Sigmoid colon (tissue), 7 donors: ENCODE measurements at places on chromosomes 11 and 22. TPM values are rescaled to one million over a fixed set of nuclear protein-coding genes. Genes with fewer than 3 reads are reported as not detected.

Gene GGT5
- 22.5 TPM for total RNA-seq

Gene KCNQ1OT1
- 0.99 TPM for total RNA-seq

Gene CNIH2
- total RNA-seq = not detected

Gene MUC5AC
- not detected for total RNA-seq

Gene C11orf42
- total RNA-seq = not detected

Gene C11orf97
- not detected for total RNA-seq

Gene GAS2L1
- 14.0 TPM for total RNA-seq

GRCh38 chr11:44349328-44349727 is 39.4 kb upstream of the ALX4 start:
- peaks cover 3% of the 10 kb centered on the region for H3K27me3 ChIP-seq
- no peaks in the 10 kb centered on the region for H3K4me1 ChIP-seq
- H3K36me3 ChIP-seq = no peaks in the 10 kb centered on the region
- no peak overlapping the region for H3K27ac ChIP-seq

GRCh38 chr22:22830957-22831688 is 56.5 kb upstream of the IGLL5 start:
- no peak overlapping the region for H3K4me3 ChIP-seq
- H3K27ac ChIP-seq = no peak overlapping the region
- DNase-seq = no peak
- H3K27me3 ChIP-seq = no peaks in the 10 kb centered on the region
- no peaks in the 10 kb centered on the region for H3K4me1 ChIP-seq
- H3K36me3 ChIP-seq = no peaks in the 10 kb centered on the region

- no peak overlapping the region for H3K4me3 ChIP-seq
- peak; percentile 86 for DNase-seq
- H3K27me3 ChIP-seq = no peaks in the 10 kb centered on the region
- no peaks in the 10 kb centered on the region for H3K36me3 ChIP-seq
These were observed 14.4 kb upstream of the LRP5 start for GRCh38 chr11:68297812-68298658.

GRCh38 chr11:31956310-31956709 is 134.6 kb upstream of the RCN1 start:
- H3K27ac ChIP-seq = no peak overlapping the region
- no peak overlapping the region for H3K4me3 ChIP-seq
- no peak for DNase-seq
- no peaks in the 10 kb centered on the region for H3K27me3 ChIP-seq
- H3K4me1 ChIP-seq = no peaks in the 10 kb centered on the region

DNA sequence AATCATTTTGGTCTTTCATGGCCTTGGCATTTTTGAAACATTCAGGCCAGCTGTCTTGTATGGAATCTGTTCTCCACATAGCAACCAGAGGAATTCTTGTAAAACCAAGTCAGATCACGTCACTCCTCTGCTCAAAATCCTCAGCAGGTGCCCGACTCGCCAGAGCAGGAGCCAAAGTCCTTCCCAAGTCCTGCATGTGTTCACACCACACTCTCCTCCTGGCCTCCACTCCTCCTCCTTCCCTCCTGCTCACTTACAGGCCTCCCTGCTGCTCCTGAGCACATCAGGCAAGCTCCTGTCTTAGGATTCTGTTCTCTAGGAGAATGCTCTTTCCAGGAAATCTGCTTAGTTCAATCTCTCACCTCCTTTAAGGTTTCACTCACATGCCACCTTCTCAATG is 6.9 kb upstream of the PSMC3 start:
- H3K36me3 ChIP-seq = no peaks in the 10 kb centered on the region
- H3K27me3 ChIP-seq = no peaks in the 10 kb centered on the region
- no peak overlapping the region for H3K4me3 ChIP-seq
- no peak for DNase-seq
- no peak overlapping the region for H3K27ac ChIP-seq
- H3K4me1 ChIP-seq = peaks cover 16% of the 10 kb centered on the region

DNA sequence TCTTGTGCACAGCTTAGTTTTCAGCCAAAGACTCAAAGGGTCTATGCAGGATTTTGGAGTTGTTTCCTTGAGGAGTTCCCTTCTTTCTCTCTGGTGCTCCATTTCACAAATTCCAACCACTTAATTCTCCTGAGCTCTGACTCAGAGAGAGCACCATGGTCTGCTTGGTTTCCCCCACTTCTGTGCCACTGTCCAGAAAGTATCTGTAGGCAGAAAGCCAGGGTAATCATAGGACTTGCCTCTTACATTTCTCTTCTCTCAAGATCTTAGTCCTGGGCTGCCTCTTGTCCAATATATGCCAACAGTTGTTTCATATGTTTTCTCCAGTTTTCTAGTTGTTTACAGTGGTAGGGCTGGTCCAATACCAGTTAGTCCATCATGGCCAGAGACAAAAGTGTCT is 6.4 kb upstream of the MRGPRD start:
- H3K4me3 ChIP-seq = no peak overlapping the region
- H3K36me3 ChIP-seq = no peaks in the 10 kb centered on the region
- no peaks in the 10 kb centered on the region for H3K27me3 ChIP-seq
- H3K27ac ChIP-seq = no peak overlapping the region
- H3K4me1 ChIP-seq = no peaks in the 10 kb centered on the region
- DNase-seq = no peak

- H3K27me3 ChIP-seq = no peaks in the 10 kb centered on the region
- no peak overlapping the region for H3K4me3 ChIP-seq
- no peak overlapping the region for H3K27ac ChIP-seq
- H3K36me3 ChIP-seq = peaks cover 6% of the 10 kb centered on the region
- no peak for DNase-seq
These were observed 9.1 kb downstream of the SSH3 start for GRCh38 chr11:67312187-67313021.

DNA sequence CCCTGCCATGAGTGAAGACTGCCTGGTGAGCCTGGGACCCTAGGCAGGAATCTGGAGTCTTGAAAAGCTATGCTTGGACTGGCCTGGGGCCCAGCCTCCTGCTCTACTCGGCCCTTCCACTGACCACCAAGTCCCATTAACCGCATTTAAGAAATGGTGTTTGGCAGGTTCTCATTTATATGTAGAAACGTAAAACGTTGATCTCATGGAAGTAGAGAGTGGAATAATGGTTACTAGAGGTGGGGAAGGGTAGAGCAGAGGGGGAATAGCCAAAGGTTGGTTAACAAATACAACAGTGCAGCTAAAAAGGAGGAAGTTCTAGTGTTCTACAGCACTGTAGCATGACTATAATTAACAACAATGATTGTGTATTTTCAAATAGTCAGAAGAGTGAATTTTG is 72.9 kb upstream of the EED start:
- no peak overlapping the region for H3K4me3 ChIP-seq
- no peak for DNase-seq
- no peaks in the 10 kb centered on the region for H3K36me3 ChIP-seq

GRCh38 chr11:11230802-11231562 is 122.1 kb downstream of the CSNK2A3 start:
- no peaks in the 10 kb centered on the region for H3K27me3 ChIP-seq
- DNase-seq = no peak
- peak overlapping the region; percentile 30 for H3K27ac ChIP-seq
- H3K4me3 ChIP-seq = no peak overlapping the region
- peaks cover 18% of the 10 kb centered on the region for H3K4me1 ChIP-seq

- no peak for DNase-seq
- no peaks in the 10 kb centered on the region for H3K27me3 ChIP-seq
- H3K27ac ChIP-seq = no peak overlapping the region
- H3K4me1 ChIP-seq = peaks cover 8% of the 10 kb centered on the region
- no peaks in the 10 kb centered on the region for H3K36me3 ChIP-seq
These were observed 2.1 kb upstream of the APOA5 start for GRCh38 chr11:116793772-116794097.

DNA sequence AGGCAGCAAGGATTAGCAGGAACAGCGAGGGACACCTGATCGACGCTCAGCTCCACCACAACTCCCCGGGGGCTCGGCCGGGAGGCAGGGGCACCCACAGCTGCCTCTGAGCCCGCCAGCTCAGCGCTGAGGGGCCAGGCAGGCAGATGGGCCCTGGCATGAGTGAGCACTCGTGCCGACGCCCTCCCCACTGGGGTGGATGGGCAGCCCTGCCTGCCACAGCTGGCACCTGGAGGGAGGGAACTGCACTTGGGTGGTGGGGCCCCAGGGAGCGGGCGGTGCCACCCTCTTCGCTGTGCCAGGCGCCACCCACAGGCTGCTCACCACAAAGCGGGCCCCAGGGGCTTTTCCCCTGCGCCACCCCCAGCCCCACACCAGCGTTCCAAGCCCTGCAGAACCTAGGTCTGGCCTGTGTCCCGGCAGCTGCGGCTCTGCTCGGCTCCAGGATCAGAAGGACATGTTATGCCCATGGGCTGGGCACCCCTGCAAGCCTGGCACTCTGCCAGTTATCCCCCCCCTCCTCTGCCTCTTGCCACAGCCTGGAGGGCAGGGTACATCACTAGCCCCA is 28.8 kb downstream of the WNT7B start:
- H3K4me1 ChIP-seq = no peaks in the 10 kb centered on the region
- H3K36me3 ChIP-seq = no peaks in the 10 kb centered on the region
- DNase-seq = no peak
- peaks cover 8% of the 10 kb centered on the region for H3K27me3 ChIP-seq
- no peak overlapping the region for H3K27ac ChIP-seq

DNA sequence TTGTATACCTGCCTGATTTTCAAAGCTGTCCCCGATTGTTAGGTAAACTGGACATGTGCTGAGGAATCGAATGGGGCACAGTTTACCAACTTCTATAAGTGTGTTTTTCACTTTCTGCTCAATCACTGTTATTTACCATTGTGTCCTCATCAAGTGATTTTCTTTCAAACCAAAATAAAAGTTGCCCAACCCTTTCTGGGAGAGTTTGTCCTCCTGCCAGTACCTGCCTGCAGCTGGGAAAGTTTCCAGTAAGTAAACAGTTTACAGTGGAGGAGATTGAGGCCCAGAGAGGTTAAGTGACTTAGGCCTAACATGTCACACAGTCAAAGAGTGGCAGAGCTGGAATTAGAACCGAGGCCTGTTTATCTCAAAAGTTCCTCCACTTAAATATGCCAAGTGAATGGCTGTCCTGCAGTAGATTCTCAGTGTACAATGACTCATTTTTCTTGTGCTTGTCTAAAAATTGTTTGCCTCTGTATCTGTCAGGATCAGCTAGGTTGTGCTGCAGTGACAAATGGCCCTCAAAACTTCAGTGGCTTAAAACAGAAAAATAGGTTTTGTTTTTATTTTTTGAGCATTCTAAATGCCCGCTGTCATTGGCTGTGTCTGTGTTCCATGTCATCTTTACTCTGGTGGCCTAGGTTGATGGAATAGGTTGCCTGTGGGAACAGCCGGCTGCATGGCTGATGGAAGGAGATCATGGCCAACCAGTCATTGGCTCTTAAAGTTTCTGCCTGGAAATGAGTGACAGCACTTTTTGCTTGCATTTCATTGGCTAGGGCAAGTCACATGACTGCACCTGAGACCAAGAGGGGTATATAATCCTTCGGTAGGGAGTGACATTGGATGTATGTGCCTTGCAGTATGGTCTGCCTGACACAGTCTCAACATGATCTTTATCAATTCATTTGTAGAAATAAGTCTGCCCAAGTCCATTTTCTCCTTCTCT is 61.8 kb upstream of the CRYBB3 start:
- peaks cover 29% of the 10 kb centered on the region for H3K4me1 ChIP-seq
- no peaks in the 10 kb centered on the region for H3K36me3 ChIP-seq
- no peaks in the 10 kb centered on the region for H3K27me3 ChIP-seq
- DNase-seq = peak; percentile 56
- peak overlapping the region; percentile 42 for H3K27ac ChIP-seq
- no peak overlapping the region for H3K4me3 ChIP-seq

DNA sequence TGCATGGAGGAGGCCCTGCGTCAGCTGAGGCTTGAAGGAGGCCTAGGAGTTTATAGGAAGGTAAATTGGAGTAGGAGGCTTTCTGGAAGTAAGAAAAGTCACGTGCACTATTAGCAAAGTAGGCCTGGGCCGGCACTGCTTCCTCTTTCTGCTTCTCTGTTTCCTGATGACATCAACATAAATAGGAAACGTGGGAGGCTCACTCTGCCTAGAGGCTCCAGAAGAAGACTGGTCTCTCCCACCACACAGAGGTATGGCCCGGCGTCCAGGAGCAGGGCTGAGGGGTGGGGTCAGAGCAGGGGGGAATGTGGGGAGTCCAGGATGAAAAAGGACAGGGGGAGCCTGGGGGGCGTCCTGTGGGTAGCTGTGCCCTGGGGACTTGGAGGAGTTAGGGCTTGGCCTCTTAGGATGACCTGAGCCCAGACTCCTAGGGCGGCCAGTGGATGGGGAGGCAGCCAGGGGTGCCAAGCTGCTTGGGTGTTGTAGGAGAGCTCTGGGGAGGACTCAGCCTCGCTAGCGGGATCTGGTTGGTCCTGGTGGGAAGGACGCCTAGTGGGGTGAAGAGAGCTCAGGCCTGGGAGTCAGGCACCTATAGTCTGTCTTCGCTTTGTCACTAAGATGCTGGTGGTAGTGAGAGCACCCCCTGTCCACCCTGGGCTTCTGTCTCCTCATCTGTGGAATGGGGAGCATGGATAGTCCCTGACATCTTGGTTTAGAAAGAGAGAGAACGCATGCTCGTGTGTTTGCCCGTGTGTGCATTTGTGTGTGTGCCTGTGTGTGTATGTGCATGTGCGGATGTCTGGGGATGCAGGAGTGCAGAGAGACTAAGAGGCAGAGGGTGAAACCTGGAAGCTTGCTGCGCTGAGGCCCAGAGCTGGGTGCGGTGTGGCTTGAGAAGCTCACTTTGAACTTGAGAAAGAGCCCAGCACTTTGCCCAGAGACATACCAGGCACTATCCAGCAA is at the start of gene CSF2RB:
Gene CSF2RB (plus strand): TSS at position 202 of the 963 bp plus-strand sequence. CDS start 8,580 bp downstream, outside the sequence.
- peaks cover 14% of the 10 kb centered on the region for H3K4me1 ChIP-seq
- no peaks in the 10 kb centered on the region for H3K27me3 ChIP-seq
- peak within 1 kb of the TSS; percentile 27 for H3K27ac ChIP-seq
- peak within 1 kb of the TSS; percentile 20 for H3K4me3 ChIP-seq

DNA sequence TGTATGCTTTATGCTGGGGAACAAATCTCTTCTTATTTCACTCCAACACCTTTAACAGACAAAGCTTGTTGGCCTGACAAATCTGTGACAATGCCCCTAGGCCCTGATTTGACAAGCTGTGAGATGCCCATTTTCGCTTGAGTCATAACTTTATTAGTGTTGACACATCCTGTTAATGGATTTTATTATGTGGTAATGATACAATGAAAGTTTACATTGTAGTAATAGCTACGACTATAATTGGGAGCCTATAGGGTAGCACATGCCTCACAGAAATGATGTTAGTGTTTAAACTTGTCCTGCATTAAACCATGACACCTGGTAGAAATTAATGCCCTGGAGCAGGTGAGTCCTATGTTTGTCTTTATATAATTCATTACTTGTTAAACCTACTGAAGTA is 3.3 kb upstream of the MMP10 start:
- H3K4me1 ChIP-seq = no peaks in the 10 kb centered on the region
- no peaks in the 10 kb centered on the region for H3K36me3 ChIP-seq
- H3K27ac ChIP-seq = no peak overlapping the region
- H3K4me3 ChIP-seq = no peak overlapping the region
- H3K27me3 ChIP-seq = no peaks in the 10 kb centered on the region

GRCh38 chr11:90364527-90364926 is 141.7 kb upstream of the CHORDC1 start:
- DNase-seq = no peak
- no peak overlapping the region for H3K4me3 ChIP-seq
- no peaks in the 10 kb centered on the region for H3K4me1 ChIP-seq
- H3K27me3 ChIP-seq = no peaks in the 10 kb centered on the region
